ENCODE measurements at places on chromosomes 4 and X.

DNA sequence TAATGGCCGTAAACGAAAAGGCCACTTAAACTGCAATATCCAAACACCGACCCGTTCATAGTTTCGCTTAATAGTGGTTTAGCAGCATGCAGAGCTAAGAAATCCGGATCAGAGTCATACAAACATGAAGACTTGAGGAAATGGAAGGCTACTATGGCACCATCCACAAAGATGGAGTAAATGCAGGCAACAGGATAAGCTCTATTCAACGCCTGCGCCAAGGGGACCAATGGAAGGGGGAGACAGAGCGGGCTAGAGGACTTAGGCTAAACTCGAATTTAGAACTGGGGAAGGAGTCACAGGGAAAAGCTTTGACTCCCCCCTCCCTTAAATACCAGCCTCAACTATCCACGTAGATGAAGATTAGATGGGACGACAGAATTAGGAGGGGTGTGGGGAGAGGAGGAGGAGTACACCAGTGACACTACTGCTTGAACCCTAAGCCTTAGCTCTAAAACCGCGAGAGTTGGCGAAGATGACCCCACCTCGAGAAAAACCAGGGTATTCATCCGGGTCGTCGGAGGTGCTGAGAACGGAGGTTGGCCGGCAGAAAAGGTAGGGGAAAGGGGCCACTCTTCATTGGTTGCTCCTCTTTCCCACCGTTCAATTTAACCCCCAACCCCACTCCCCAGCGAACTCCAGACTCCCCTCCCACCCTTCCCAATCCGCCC lies 3.5 kb downstream of the HUWE1 start:
- DNase-seq, result no peak

DNA sequence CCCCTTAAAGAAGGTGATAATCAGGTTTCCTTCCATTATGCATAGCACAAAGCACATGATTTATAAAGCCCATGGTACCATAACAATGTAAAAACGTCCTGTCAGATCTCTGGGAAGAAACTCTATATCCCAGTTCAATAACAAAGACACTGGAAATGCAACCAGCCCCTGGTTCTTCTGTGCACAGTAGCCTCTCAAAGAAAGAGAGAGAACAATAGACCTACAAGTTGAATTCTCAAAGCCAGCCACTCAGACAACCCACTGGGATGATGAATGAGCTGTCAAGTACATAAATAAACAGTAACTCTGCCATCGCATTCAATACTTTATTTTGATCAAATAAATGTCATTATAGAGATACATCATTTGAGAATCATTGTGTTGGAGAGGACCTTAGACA lies 400.1 kb upstream of the CPEB2 start:
- DNase-seq, result no peak

DNA sequence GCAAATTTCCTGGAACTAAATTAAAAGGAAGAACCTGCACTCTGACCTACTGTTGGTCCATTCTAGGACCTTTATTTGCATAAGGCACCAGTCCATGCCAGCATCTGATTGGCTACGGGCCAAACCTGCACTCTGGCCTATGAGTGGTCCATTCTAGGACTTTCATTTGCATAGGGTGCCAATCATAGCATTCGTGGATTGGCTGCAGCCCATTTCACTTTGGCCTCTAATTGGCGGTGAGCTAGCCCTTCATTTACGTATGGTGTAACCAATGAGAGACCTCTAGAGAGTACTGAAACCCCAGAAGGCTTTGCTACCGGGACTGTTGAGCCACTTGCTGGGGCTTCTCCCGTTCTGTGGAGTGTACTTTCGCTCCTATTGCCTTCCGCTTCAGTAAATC lies 6.1 kb upstream of the RNF175 start:
- no peak for DNase-seq

GRCh38 chr4:149951152-149951900 lies 126.9 kb upstream of the DCLK2 start:
- no peak for DNase-seq

GRCh38 chr4:102836596-102836995 lies 9.2 kb upstream of the UBE2D3 start:
- no peak for DNase-seq

- DNase-seq, result no peak
These were observed 48.7 kb upstream of the TNIP3 start for GRCh38 chr4:121212806-121213205.

DNA sequence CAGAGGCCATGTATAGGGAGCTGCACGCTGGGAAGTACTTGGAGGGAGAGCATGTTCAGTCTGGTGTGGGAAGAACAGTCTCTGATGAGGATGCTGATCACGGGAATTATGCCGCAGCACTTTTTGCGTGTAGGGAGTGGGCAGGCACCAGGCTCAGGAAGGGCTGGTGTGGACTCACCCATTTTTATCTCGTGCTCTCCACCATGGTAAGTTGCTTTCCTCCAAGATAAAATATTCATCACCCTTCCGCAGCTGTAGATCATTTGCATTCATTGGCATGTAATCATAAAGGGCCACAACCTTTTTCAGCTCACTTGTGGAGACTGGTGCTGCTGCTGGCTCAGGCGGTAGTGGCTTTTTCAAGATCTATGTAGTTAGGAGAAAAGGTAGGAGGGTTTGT lies 11.8 kb upstream of the TIMM8A start:
- DNase-seq, result no peak

- DNase-seq, result no peak
These were observed 13.1 kb upstream of the DRP2 start for GRCh38 chrX:101206471-101206870.

DNA sequence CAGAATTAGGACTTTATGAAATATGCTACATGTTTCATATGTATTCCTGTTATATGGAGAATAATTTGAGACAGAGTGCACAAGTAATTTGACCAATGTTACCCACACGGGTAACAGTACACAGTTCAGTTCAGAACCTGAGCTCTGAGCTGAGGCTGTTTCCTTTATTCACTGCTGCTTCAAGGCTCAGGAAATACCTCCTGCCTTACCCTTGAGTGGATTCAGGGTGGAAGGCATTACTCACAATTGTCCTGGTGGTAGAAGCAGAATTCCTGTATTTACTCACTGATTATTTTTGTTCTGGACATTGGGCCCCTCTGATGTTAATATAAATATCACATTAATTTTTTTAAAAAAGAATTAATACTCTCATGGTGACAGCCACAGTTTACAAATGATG lies 73.5 kb upstream of the CAMK2D start:
- DNase-seq, result no peak

GRCh38 chr4:74206088-74206825 lies 48.3 kb downstream of the MTHFD2L start:
- no peak for DNase-seq

- no peak for DNase-seq
These were observed 134.0 kb downstream of the COL4A6 start for GRCh38 chrX:108304210-108304609.

- no peak for DNase-seq
These were observed 352.3 kb downstream of the PDGFC start for GRCh38 chr4:156619154-156619934.

GRCh38 chr4:147733716-147734344 lies 1.9 kb downstream of the ARHGAP10 start:
- DNase-seq, result no peak
